SW480 (cell line): ENCODE measurements at places on chromosomes 16 and 17.
A peak's percentile ranks its signal among the peaks of the same experiment; 100 is the strongest.

GRCh38 chr17:57006040-57006439 is 28.1 kb downstream of the SCPEP1 start:
- DNase-seq, result no peak

- peak; percentile 62 for DNase-seq
Observed at GRCh38 chr17:55705847-55706246, 16.8 kb downstream of the TMEM100 start.

- DNase-seq, result no peak
Observed at GRCh38 chr17:40458851-40459482, 15.7 kb downstream of the IGFBP4 start.

DNA sequence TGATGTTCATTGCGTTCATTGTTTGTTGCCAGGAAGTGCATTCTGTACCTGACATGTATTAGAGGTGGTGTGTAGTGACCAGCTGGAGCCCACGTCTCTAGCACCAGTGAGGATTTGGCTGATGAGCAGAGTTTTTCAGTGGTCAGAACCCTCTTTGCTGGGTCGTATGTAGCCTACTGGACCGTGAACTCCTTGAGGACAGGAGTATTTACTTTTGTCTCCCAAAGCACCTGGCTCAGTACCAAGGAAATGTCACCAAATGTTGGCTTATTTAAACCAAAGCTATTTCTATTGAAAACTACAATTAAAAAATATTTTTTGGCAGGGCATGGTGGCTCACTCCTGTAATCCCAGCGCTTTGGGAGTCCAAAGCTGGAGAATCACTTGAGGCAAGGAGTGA is 262.7 kb downstream of the SNX29 start:
- DNase-seq, result no peak

DNA sequence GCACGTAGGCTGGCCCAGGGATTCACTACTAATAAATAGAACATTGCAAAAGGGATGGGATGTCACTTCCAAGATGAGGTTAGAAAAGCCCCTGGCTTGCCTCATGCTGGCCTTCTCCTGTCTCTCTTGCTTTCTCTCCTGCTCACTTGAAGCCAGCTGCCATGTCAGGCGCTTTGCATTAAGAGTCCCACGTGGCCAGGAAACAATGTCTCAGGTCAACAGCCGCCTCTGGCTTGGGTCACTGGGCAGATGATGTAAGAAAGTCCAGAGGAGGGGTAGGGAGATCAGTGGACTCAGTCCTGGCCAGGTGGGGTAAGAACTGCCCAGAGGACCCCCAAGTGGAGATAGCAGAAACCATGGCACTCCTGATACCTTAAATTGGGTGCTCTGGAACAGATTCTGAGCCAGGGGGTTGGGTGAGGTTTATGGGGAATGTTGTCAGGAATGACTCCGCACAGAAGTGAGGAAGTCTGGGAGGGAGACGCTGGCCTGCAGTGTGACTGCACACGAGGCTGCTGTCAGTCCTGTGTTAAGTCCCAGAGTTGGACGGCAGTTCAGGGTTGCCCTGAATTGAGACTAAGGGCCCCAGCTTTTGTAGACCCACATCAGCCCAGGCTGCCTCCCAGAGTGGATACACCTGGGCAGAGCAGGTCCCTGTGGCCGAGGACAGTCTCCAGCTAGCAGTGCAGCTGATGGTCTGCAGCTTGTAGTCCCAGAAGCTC is 17.7 kb downstream of the C16orf82 start:
- DNase-seq, result no peak

DNA sequence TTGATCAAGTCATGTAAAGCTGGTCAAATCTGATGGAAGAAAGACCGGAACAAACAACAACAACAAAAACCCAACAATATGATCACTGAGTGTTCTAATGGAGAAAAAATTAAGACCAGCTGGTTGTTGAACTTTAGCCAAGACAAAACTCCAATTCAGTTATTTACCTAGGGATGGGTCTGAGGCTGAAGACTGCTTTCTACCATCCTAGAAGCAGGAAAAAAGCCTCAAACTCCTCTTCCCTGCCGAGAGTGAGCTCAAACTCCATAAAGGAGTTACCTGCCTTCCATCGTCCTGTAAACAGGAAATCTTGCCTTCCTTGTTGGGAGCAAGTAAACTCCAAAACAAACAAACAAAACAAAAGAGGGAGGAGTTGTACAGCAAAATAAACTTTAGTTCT is 23.1 kb upstream of the TMEM98 start:
- no peak for DNase-seq

GRCh38 chr16:69373019-69373418 is 12.8 kb downstream of the TERF2 start:
- no peak for DNase-seq

DNA sequence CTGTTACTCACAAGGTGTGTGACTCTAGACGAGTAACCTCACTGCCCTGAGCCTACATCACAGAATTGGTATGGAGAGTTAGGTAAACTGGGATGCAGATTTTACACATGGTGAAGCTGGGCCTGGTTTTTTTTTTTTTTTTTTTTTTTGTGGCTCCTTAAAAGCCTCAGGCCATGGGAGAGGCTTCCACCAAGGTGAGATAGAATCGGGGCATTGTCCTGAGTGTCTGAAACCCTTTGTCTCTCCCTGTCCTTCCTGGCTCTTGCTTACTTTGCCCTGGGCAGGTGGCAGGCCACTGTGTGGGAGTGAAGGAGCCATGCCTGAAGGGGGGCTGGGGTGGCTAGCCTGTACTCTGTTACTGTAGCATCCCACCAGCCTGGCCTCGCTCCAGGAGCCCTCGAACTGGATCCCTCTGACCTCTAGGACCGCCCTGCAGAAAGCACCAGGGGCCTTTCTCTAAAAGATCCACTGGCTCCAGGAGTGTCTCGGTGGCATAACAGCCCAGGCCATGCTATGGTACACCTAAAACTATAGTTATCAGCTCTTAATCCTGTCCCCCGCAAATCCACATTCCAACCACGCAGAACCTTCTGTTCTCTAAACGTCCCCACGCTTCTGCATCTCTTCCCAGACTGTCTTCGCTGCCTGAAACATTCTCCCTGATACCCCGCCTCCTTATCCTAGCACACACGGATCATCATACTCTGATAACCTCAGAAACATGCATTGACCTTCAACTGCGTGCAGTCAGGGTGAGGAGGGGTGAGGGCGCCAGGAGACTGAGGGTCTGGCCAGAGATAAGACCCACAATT is 1.7 kb upstream of the SLC13A2 start:
- no peak for DNase-seq

DNA sequence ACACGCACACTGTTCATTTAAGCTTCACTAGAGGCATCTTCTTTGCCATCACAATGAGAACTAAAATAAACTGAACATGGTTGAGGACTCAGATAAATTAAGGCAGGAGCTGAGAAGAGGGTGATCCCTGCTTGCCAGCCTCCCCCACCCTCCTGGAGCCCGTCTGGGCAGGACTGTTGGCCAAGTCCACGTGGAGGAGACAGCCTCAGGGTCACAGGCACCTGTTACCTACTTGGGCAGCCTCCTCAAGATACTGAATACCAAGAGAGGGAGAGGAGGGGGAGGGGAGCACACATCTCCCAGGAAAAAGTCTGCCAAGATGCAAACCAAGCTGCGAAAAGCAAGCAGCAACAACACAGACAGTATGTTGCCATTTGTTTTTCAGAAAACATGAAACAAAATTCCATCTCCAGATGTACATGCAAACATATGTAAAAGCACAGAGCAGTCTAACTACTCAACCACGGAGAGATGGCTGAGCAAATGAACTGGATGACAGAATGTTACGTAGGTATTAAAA is 67.4 kb downstream of the SLC39A11 start:
- no peak for DNase-seq

GRCh38 chr17:2043785-2044184 is 2.0 kb downstream of the OVCA2 start:
- DNase-seq, result no peak

DNA sequence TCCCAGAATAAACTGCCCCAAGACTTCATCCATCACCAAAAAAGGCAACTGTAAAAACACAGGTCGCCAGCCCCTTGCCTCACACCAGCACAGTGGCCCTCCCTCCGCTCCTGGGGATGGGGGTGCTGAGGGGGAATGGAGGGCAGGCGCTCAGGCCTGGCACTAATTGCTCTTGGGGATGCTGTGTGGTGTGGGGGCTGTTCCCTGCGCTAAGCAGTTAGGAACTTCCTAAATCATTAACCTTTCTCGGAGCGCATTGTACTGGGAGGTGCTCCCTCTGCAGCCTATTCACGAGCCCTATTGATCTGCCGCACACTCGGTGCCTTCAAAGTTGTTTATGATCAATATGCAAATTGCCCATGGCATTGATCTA is 199.9 kb downstream of the ZFHX3 start:
- no peak for DNase-seq

GRCh38 chr17:28960256-28961061 is 9.1 kb upstream of the PHF12 start:
- DNase-seq, result no peak

- DNase-seq, result no peak
Observed at GRCh38 chr16:53896722-53897121, 192.8 kb downstream of the FTO start.

DNA sequence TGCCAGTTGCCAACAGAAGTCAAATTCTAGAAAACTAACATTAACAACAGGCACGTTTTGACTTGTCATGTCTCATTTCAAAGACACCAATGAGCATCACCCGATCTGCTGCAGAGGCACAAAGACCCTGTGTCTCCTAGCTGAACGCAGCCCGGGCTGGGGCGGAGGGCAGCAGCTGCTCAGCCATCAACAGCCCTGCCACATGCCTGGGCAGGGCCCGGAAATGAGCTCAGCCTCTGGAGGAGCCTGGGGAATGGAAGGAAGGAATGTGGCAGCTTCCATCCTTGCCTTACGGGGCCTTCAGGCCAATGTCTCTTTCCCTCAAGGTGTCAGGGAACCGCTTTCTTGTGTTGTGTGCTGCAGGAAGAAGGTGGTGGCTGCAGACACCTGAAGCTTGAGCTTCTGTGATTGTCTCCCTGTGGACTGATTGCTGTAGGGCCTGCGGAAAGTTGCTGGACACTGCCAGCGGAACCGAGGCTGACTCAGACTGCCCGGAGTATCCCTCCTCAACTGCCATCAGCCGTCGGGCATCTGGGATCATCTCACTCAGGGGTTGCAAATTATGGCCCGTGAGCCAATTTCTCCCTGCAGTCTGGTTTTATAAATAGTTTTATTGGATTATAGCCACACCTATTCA is 7.3 kb downstream of the CDH13 start:
- no peak for DNase-seq

- no peak for DNase-seq
Observed at GRCh38 chr16:68072038-68072695, 13.0 kb upstream of the NFATC3 start.

DNA sequence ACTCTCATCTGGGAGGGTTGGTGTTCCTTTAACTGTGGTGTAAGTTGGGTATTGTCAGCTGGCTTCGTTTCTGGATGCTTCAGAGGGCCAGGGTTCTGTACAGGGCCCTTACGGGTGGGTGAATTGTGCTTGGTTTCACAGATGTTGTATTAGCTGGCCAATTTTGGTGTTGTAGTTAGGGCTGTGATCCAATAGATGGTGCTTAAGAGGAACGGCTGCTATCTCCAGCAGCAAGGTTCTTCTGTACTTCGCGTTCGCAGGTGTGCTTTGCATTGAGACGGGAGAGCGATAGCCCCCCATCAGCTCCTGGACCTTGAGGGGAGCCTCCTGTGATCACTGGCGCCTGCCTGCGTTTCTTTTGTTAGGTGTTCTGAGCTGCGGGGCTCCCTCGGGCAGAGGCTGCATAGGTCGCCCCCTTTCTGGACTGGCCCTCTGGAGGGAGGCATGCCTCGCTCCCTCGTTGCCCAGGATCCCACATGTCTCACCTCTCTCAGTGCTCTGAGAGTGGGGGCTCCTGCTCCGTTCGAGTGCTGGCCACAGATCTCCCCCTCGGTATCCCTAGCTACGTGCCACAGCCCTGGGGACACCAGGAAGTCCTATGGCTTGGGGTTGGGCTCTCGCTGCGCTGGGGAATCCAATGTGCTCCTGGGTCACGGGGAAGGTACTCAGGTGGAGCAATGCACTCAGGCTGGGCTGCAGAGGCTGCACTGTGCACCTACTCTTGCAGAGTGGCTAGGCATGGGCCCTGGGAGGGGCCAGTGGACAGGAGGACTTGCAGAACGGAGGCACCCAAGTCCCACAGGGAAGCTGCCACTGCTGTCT is 837 bp upstream of the PRDM7 start:
- DNase-seq, result peak; percentile 50

DNA sequence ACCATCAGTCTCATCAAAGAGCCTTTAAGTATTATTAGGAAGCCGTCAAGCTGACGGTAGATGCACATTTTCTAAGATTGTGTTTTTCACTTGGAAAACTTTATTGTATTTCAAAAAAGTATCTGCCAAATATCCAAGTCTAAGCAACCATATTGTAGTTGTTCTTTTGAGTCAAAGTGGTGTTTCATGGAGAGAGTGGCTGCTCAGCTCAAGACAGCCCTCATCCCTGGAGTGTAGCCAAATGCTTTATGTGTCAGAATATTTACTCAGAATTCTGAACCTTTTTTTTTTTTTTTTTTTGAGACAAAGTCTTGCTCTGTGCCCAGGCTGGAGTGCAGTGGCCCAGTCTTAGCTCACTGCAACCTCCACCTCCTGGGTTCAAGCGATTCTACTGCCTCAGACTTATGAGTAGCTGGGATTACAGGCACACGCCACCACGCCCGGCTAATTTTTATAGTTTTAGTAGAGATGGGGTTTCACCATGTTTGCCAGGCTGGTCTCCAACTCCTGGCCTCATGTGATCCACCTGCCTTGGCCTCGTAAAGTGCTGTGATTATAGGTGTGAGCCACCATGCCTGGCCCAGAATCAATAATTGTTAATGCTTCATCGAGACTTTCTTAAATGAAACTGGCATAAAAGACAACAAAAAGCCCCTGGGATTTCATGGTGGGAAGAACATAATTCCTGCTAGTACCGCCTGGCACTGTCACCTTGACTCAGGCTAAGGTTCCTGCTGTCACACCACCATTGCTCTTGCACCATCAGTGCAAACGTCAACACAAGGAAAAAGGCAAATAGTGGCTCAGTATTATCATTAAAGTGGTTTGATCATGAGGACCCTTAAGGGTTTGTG is 45.5 kb downstream of the PRKCA start:
- DNase-seq, result no peak

- peak; percentile 14 for DNase-seq
Observed at GRCh38 chr17:64063766-64064224, 43.4 kb upstream of the ICAM2 start.

DNA sequence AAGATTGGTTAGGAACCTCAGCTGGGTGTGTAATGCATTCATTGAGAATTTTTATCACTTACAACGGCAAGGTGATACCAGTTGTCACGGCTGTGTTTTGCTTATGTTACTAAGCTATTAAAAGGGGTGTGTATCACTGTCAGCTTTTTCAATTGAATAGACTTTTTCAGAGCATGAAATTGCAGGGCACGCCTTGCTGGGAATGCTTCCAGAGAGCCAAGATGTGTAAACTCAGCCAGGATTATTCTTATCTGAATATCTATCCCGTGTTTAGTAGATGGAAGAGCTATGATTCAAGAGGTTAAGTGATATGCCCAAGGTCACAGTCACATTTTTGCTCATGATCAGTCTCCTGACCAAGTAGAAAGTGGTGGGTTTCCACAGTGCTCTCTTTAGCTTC is 6.6 kb upstream of the TEKT3 start:
- DNase-seq, result peak; percentile 37
